ENCODE measurements at places on chromosomes 3 and 15. TPM values are rescaled to one million over a fixed set of nuclear protein-coding genes. Genes with fewer than 3 reads are reported as not detected.

The TNFSF10 gene
- 34.2 TPM for polyA plus RNA-seq

The INSYN1 gene
- not detected for polyA plus RNA-seq

- DNase-seq: no peak
Observed at GRCh38 chr3:118973050-118973449, 61.6 kb downstream of the IGSF11 start.

DNA sequence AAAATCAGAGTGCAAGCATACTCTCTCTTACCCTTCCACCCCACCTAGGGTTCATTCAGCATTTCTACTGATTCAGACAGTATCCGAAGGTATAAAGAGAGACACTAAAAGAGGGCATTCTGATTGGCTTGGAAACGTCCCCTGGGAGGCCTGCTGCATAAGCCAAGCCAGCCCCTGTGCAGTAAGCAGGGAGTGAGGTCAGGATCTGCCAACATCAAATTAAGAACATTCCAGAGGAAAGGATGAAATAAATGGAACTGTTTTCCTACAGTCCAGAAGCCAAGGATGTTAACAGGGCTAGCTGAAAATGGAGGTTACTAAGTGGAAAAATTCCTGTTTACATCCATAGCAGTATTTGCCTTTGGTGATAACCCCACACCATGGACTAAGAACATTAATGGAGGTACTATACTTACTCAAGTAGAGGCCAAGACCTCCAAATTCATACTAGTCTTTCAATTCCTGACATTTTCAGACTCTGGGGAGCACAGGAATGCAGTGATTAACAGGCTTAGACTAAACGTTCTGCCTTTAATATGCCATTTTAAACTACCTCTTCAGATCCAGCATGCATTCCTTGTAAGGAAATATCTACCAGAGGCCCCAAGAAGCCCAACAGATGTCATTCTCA is 34.5 kb downstream of the NPTN start:
- peaks cover 24% of the 10 kb centered on the region for H3K4me1 ChIP-seq
- DNase-seq: no peak
- H3K27ac ChIP-seq: no peak overlapping the region
- no peak overlapping the region for H3K4me3 ChIP-seq

- no peaks in the 10 kb centered on the region for H3K27me3 ChIP-seq
- H3K4me1 ChIP-seq: peaks cover 53% of the 10 kb centered on the region
- H3K4me3 ChIP-seq: no peak overlapping the region
- peak overlapping the region; percentile 74 for H3K27ac ChIP-seq
- no peak for DNase-seq
Observed at GRCh38 chr15:85625856-85626255, 168.9 kb downstream of the KLHL25 start.

DNA sequence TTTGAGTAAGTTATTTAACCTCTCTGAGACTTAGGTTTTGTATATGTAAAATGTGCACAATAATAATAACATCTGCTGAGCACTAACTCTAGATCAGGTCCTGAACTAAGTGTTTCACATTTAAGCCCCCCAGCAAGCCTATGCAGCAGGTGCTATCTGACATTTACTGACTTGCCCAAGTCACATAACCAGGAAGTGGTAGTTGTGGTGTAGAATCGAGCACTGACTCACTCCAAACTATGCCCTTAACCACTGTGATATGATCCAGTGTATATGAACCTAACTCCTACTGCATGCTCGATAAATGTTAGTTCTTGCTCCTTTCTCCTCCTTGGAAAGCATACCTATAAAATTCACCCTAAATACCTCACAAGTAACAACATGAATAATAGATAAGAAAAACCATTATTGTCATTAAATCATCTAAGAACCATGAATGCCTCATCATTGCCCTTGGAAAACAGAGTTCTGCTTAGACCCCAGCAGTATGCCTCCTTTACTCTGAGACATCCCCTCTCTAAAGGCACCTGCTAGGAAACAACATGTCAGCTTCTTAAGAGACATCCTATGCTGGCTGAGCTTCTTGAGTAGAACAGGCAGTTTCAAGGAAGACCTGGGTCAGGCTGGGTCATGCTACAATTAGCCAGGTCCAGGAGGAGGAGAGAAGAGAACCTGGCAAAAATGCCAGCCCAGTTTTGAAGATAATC is 3.0 kb upstream of the SHC4 start:
- no peak overlapping the region for H3K4me3 ChIP-seq
- no peak for DNase-seq
- H3K4me1 ChIP-seq: peaks cover 15% of the 10 kb centered on the region
- peaks cover 8% of the 10 kb centered on the region for H3K36me3 ChIP-seq
- H3K27ac ChIP-seq: no peak overlapping the region

DNA sequence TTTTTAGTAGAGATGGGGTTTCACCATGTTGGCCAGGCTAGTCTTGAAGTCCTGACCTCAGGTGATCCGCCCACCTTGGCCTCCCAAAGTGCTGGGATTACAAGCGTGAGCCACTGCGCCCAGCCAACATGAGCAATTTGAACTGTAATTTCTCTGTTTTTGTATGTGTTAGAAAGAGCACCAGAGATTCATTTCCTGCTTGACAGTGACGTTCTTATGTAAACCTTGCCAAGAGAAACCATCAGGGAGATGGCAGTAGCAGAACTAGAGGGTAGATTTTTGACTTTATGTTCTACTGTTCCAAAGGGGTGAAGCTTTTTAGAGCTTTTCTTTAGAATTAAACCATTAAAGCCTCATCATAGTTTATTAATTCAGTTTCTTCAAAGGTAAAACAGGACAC is 148.1 kb upstream of the UMPS start:
- DNase-seq: no peak
- H3K27ac ChIP-seq: no peak overlapping the region
- H3K27me3 ChIP-seq: peaks cover 48% of the 10 kb centered on the region

GRCh38 chr3:20194793-20195460 is 8.9 kb upstream of the SGO1 start:
- no peaks in the 10 kb centered on the region for H3K4me1 ChIP-seq
- no peak for DNase-seq
- no peaks in the 10 kb centered on the region for H3K27me3 ChIP-seq

DNA sequence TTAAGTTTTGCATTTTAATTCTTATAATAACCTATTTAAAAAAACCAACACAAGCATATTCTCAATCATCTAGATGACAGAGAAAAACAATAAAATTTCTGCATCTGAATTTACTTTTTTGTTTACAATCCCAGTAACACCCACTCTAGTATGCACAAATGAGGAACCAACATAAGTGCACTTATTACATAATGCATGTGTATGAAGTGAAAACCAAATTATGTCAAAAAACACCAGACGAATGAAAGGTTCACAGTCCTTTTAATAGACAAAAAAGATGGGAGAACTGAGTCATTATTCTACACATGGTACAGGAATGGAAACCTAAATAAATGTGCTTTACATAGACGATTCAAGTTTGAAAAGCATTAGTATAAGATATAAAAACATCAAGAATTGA is 91.7 kb downstream of the NR1I2 start:
- peaks cover 6% of the 10 kb centered on the region for H3K4me1 ChIP-seq
- H3K36me3 ChIP-seq: peaks cover 5% of the 10 kb centered on the region
- no peaks in the 10 kb centered on the region for H3K27me3 ChIP-seq
- no peak for DNase-seq
- no peak overlapping the region for H3K27ac ChIP-seq
- no peak overlapping the region for H3K4me3 ChIP-seq
